CD4-positive, alpha-beta memory T cell (primary cell): ENCODE measurements at places on chromosomes 2 and 18.

GRCh38 chr2:179612108-179612507 is 249.3 kb downstream of the ZNF385B start:
- DNase-seq: no peak

DNA sequence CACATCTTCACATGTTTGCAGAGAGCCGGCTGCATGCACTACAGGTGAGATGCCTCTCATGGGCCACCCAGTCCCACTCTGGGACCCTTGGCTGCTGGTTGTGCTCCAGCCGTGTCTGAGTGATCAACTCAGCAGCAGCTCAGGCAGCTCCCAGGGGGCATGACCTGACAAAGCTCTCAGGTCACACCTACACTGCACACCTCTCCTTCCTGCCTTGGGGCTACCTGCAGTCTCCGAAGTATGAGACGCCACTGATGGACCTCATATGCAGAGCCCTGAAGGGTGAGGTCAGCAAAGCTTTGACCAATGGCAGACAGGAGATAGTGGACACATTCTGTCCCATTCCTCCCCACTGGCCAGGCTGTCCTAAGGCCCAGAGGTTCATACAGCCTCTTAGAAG is 51.4 kb downstream of the LBH start:
- DNase-seq: no peak

DNA sequence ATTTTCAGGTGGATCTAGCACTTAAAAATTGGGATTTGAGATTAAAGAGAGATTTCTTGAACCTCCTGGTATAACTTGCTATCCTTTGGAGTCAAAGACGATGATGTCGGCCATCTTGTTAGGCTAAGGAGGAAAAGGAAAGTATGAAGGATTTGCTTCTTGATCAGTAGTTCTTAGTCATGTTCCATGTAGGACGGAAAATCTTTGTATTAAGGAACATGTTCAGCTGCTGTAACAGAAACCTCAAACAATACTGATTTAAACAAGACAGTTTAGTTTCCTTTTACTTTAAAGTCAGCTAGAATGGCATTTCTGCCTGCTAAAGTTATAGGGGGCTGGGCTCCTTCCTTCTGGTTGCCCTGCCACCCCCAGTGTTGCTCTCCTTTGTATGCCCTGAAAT is 56.4 kb upstream of the MGAT5 start:
- no peak for DNase-seq

GRCh38 chr18:78656346-78656925 is 323.2 kb upstream of the SALL3 start:
- no peak for DNase-seq

- DNase-seq: no peak
Observed at GRCh38 chr2:231391981-231392380, 3.5 kb upstream of the B3GNT7 start.

DNA sequence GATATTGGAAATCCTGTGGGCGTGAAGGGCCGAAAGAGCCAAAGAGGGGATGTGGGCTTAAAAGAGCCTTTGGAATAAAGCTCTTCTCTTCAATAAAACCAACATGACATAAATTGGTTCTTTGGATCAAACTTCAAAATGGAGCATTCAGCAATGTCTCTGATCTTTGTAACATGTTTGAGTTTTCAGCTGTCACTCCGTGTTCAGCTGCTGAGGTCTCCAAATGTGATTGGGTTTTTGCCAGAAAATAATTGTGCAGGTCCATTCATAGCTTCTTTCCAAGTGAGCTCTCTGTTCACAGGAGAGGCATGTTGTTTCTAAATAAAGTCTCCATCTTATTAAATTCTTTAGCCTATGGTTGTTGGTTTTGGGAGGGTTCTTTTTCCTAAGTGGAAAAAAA is 127.6 kb upstream of the CCDC68 start:
- no peak for DNase-seq

DNA sequence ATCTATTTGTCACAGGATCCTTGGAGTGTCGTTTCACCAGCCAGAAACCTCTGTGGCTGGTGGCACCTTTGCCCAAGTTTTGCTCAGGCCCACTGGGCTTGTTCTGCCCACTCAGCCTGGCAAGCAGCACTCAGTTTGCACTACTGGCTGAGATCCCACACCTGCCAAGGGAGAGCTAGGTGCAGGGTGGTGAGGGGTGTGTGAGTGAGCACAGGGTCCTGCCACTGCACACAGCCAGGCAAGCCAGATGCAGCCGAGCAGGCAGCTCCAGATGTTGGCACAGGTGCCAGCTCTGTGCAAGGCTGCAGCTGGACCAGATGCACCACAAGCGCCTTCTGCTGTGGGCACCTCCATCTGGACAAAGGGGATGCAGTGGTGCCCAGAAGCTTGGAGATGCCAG is 281.7 kb upstream of the UBE2E3 start:
- DNase-seq: no peak

GRCh38 chr2:239548451-239548871 is 147.6 kb upstream of the HDAC4 start:
- peak; percentile 22 for DNase-seq

DNA sequence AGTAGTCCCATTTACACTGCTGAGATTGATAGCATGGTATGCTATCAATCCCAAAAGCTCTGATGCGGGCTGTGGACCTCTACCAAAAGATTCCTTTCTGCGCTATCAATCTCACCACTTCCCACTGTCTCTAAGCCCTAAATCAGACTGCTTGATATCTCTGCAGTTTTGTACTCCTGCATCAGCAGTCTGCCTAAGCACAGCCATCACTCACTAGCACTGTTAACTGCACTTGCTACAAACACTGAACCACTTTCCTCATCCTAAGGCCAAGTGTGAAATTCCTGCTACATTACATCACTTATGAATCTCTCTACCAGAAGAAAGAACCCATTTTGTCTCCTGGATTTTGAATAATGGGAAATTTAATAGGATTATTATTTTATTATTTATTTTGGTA is 237.0 kb downstream of the HNMT start:
- DNase-seq: no peak

GRCh38 chr2:40680547-40680946 is 228.7 kb upstream of the SLC8A1 start:
- DNase-seq: no peak

DNA sequence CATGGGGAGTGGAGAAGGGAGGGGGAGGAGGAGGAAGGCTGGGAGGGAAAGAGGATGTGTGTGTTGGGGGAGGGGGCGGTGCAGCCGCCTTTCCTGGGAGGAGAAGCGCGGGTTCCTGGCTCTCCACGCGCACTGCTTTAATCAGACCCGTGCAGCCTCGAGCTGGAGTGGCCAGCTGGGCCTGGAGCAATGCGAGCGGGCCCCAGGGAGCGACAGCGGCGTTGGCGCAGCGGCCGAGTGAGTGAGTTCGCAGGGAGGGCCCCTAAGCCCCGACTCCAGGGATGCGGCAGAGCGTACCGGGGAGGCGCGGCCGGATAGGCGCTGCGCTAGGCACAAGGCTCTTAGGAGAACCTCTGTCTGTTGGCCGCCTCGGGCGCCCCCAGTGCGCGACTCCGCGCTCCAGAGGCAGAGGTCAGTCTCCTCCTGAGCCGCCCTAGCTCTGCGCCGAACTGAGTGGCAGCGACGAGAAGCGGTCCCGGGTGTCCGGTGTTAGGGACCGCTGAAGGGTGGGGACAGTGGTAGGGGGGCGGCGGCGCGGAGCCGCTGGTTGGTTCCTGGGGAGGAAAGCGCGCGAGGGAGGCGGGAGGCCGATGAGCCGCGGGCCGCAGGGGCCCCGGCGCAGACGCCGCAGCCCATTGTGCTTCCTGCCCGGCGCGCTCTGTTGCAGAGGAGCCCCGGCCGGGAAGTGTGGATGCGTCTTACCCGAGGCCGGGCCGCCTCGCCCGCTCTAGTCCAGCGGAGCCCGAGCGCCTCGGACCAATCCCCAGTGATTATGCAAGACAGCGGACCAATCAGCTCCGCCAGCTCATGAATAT is 455 bp upstream of the DLX1 start:
- DNase-seq: no peak

- no peak for DNase-seq
Observed at GRCh38 chr2:73701968-73702665, 35.0 kb downstream of the TPRKB start.

GRCh38 chr2:218880859-218881594 is 375 bp downstream of the WNT10A start:
- DNase-seq: no peak

GRCh38 chr18:45439851-45440645 is 175.2 kb upstream of the SLC14A2 start:
- DNase-seq: no peak

DNA sequence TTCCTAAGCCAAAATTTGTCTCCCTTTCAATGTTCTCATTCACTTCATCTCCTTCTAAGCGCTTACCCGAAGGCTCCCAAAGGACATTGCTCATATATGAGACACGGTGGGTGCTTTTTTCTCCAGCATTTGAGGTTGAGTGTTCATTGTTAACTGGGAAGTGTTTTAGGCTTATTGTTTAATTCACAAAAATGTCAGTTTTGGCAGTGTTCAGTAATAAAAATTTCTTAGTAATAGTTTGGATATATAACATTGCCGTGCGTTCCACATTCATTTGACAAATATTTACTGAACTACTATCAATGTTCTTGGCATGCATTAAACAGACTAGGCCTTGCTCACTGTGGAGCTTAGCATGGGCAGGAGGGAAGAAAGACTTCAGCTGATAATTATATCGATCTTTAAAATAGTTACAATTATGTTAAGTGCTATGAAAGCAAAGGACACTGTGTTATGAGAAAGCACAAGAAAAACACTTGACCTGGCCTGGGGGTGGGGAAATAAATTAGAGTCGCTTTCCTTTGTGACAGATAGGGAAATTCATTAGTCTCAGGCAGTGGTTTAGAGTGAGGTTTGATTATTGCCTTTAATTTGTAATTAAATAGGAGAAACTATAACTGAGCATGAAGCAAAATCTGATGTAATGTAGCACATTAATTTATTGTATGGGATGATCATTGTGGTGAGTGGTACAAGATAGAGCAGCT is 82.2 kb upstream of the DOCK10 start:
- no peak for DNase-seq

- no peak for DNase-seq
Observed at GRCh38 chr2:178287652-178288344, 93.5 kb downstream of the OSBPL6 start.

DNA sequence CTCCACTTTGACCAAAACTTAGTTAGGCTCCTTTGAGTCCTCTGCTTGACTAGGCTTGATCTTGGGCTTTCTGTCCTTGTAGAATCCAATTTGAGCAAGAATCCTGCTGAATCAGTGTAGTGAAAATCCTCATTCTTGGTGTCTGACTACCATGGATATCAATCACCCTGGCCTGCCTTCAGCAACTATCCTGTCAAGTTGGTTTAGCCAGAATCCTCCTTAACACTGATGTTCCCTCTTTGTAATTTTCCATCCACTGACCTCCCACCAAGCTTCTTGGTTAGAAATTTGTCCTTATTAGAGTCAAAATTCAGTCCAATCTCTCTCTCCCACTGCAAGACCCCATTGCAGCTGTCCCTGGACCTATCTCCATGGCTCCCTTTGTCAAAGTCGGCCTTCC is 494 bp upstream of the RBM45 start:
- no peak for DNase-seq
